LoVo (cell line): ENCODE measurements at places on chromosomes 2 and 18.

DNA sequence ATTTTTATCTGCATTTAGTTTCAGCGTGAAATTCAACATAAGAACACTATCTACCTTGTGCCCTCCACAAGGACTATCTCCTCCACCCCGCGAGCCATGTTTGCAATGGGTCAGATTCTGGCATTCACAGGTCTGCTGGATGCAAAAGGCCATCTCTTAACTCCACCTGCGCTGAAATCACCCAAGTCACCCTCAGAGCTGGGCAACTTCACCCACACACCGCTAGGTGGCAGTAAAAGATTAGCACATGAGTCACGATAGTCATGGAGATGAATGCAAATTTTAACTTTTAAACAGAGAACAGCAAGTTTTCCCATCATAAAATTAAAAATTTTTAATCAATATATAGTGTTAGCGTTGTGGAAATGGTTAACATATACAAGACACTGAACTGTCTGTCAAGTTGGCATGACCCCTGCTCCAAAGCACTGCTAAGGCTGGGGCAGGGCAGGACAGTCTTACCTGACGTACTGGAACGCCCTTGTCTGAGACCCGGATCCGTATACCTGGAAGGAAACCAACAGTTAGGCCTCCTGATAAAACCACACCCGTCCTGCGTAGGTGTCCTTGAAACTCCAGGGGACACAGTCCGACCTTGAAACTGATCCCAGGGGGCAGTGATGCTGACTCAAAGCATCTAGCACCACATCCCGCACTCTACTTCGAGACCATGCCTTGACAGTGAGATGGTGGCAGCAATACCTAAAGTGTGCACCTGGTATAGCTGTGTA, 89.6 kb downstream of the UXS1 start:
- peak; percentile 60 for DNase-seq

- no peak for DNase-seq
Observed at GRCh38 chr2:5070257-5070656, 621.9 kb upstream of the SOX11 start.

DNA sequence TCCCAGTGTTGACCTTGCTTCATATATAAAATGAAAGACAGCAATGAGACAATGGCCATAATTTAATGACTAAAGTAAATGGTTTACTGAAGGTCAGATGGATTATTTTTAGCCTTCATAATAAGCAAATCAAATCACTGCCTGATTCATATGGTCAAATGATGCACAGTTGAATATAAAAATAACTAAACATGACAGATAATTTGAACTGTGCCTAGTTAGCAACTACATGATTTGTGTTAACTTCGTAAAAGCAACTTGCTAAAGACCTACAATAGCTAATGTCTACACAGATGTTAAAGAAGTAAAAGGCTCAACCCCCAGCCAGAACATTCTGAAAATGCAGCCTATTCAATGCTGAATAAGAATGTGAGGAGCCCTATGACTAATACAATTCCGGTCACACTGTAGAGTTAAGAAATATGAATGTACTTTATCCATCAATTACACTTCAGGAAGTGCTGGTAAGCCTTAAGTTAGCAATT, 590.8 kb upstream of the CDH2 start:
- DNase-seq, result no peak

GRCh38 chr18:51234117-51235008, 36.9 kb upstream of the MEX3C start:
- no peak for DNase-seq

DNA sequence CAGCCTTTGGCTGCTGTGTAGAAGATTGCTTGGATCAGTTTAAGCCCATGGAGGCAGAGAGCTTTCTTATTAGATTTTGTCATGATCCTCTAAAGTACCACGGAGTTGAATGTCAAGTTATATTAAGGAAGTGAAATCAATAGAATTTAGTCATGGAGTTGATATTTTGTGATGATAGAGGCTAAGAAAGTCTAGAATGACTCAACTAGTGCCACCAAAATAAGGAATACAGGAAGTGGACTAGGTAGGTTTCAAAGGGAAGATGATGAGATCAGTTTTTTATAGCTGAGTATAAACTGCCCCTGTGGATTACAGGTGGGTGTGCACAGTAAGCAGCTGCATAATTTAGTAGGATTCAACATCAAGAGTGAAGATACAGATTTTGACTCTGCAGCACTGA, 25.2 kb downstream of the FBXO36 start:
- no peak for DNase-seq

GRCh38 chr2:102094917-102095316, 47.6 kb upstream of the IL1R1 start:
- DNase-seq, result no peak

DNA sequence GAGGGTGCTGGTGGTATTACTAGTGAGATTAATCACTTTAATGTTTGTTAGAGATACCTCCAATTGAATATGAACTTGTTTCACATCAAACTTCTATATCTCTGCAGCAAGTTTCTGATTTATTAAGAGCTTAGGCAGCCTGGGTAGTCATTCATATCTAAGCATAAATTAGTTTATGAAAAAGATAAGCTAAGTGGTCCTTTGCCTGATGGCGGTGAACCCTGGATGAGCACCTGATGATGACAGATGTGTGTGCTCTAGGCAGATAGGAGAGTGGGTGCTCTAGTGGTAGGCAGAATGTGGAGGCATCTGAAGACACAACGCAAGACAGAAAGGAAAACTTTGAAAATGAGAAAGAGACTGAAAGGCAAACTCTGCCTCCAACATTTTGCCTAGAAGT, 5.0 kb downstream of the FKBP7 start:
- no peak for DNase-seq

- peak; percentile 69 for DNase-seq
Observed at GRCh38 chr2:71277536-71278103, 50.7 kb upstream of the PAIP2B start.

- DNase-seq, result no peak
Observed at GRCh38 chr2:61006486-61007105, 10.9 kb upstream of the PEX13 start.

DNA sequence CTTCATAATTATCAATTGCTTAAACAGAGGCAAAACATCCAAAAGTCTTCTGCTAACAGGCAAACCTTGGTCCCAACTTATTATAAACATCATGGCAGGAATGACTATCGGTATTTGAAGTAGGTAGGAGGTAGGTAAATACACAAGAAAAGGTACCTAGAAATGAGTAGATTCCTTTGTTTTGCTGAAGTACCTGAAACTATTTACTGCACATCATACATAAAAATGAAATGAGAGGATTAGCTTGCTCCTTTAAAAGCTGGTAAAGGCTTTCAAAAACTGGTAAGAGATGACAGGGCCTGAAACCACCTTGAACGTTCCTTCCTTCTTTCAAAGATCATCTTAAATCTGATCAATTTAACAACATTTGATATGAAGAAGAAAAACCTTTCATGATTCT, 55.2 kb upstream of the MAPRE2 start:
- no peak for DNase-seq

- no peak for DNase-seq
Observed at GRCh38 chr2:71721362-71721665, 268.0 kb downstream of the DYSF start.

GRCh38 chr2:3179208-3179607, 198.4 kb downstream of the EIPR1 start:
- no peak for DNase-seq

DNA sequence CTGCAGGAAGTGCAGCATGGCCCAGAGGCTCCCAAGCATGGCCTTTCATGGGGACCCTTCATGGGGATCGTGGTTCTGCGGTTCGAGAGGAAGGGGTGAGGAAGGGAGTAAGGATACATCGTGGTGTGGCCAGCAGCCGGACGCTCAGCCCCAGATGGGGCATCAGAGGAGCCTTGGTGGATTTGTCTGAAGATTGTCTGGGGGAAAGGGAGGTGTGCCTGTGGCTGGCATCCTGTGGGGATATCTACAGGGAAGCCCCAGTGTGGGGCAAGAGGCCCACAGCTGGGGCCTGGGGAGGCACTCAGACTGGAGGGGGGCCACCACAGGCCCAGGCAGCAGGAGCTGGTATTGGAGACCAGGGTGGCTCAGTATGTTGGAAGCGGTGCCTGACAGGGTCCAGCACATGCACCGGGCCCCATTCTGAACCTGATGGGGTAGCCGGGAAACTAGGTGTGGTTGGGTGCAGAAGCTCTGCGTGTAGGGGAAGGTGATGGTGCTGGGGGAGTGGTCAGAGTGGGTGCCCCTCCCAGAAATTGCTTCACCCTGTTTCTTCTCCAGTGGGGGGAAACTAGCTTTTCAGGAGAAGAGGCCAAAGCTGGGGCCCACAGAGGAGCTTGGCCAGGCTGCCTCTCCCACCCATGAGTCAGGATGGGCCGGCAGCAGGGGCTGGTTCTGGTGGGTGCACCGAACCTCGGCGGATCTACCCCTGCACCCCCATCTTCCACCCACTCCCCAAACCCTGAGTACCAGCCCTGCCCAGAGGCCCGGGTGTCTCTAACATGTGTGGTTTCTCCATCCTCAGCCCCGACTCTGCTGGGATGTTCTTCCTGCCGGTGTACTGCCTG, 274.4 kb upstream of the HDAC4 start:
- DNase-seq, result no peak

DNA sequence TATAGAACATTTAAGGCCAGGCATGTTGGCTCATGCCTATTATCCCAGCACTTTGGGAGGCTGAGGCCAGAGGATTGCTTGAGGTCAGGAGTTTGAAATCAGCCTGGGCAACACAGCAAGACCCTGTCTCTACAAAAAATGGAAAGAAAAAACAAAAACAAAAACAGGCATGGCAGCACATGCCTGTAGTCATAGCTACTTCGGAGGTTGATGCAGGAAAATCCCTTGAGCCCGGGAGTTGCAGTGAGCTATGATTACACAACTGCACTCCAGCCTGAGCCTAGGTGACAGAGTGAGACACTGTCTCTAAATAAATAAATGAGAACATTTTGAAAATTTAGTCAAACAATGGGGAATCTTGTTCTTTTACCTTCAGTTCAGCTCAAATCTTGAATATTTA, 12.1 kb upstream of the YES1 start:
- no peak for DNase-seq

- DNase-seq, result no peak
Observed at GRCh38 chr2:206766057-206766930, 888 bp downstream of the FASTKD2 start.

DNA sequence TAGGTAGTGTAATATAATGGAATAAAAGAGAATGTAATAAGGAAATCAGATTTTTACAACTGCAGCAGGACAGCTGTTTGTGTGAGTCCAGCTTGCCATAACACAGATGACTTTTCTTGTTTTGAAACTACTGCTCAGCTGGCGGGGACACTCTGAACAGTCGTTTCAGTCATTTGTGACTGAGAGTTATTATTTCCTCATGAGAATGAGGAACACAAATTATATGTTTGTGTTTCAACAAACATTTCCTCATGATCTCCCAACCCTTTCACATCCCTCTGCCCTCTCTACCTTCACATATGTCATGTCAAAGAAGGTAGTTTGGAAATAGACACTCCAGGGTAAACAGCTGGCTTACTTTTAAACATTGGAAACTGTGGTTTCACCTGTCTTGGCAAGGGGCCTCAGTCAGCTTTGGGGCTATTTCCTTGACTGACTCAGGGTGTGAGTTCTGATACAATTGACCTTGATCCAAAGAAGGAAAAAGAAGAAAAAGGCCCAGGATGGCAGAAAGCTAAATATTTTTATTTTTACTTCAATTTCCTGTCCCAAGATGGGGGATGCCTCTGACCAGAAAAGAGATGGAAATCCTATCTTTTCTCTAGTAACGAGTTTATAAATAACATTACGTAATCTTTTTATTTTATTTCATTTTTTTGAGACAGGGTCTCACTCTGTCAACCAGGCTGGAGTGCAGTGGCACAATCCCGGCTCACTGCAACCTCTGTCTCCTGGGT, 593 bp downstream of the SP140L start:
- DNase-seq, result peak; percentile 2

DNA sequence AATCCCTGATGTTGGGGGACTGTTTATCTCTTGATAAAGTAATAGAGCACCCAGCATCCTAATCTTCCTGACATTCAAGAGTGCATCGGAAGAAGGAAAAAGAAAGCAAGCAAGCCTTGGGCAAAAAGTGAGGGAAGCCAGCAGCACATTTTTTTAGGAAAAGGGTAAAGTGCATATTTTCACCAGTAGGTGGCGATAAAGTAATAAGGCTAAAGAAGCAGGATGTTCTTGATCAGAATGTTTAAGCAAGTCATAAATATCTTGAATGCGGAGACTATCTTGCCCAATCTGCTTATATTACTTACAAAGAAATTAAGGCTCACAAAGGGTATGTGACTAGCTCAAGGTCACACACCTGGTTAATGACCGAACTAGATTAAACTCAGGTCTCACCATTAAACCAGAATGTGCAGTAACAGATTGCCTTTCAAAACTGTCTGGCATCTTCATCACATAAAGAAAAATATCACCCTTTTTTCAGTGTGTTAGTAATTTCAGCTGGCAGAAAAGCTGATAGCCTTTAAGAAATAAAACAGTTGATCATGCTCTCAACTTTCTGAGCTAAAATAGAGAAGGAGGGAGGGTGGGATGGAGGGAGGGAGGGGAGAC, 83.8 kb downstream of the VIT start:
- peak; percentile 73 for DNase-seq

DNA sequence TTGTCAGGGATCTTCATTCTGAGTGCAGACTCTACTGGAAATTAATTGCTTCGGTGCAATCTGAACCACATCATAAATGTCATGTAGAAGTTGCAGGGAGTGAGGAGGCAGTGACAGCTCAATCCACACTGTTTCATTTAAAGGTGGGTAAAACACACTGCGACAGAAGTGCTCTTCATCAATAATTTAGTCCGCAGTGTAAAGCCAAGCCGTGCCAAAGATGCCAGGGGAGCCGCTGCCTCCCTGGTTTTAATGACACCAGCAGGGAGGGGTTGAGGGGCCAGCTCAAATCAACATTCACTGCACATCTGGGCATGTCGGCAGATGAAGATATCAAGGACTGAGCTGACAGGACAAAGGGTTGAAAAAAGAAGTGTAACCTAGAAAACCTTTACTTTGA, 305.7 kb upstream of the VRK2 start:
- no peak for DNase-seq

DNA sequence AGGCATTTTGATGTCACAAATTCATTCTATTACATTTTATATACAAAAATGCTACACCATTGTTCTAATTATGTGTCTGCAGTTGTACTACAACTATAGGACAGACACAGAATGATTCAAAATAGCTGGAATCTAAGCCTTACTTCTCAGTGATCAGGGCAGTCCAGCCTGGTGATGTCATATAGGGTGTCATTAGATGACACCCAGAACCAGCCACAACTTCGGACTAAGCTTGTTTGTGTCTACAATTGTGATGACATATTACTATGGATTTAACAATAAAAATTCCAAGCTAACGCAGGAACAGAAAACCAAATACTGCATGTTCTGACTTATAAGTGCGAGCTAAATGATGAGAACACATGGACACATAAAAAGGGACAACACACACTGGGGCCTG, 31.0 kb downstream of the M1AP start:
- no peak for DNase-seq
